ENCODE measurements at places on chromosomes 4 and X. TPM values are rescaled to one million over a fixed set of nuclear protein-coding genes. Genes with fewer than 3 reads are reported as not detected.

Gene UXT
- polyA plus RNA-seq = 107 TPM

Gene FAT4
- polyA plus RNA-seq = 36.8 TPM

Gene CENPVL3
- 1.3 TPM for polyA plus RNA-seq

Gene GPC3
- polyA plus RNA-seq = 1,308 TPM

Gene AKAP4
- 0.16 TPM for polyA plus RNA-seq

Data from renal cortex interstitium (tissue), 15 donors.